Smooth muscle cell of the brain vasculature (primary cell): ENCODE measurements at places on chromosomes 12 and 14.

DNA sequence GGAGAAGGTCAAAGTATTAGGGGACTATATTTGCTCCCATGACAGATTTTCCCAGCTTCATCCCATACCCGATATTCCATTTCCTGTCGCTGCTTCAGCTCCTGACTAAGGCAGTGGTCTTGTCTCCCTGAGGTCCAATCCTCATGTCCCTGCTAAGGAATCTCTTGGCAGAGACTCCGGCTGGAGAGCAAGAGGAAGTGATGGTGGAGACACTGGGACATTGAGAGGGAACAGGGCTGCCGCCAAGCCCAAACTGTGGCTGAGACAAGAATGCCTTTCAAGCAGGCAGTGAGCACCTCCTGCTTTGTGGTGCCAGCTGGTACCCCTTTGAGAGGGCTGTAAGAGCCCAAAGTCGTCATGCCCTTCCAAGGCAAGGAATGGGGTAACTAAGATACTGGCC lies 5.5 kb downstream of the SP7 start:
- no peak for DNase-seq

GRCh38 chr14:31884776-31885379 lies 192.2 kb upstream of the ARHGAP5 start:
- DNase-seq = no peak

- no peak for DNase-seq
These were observed 12.5 kb downstream of the RTL1 start for GRCh38 chr14:100891051-100891450.

GRCh38 chr12:63857771-63858670 lies 13.5 kb downstream of the SRGAP1 start:
- no peak for DNase-seq

GRCh38 chr12:65741656-65742017 lies 82.6 kb upstream of the HMGA2 start:
- DNase-seq = no peak

DNA sequence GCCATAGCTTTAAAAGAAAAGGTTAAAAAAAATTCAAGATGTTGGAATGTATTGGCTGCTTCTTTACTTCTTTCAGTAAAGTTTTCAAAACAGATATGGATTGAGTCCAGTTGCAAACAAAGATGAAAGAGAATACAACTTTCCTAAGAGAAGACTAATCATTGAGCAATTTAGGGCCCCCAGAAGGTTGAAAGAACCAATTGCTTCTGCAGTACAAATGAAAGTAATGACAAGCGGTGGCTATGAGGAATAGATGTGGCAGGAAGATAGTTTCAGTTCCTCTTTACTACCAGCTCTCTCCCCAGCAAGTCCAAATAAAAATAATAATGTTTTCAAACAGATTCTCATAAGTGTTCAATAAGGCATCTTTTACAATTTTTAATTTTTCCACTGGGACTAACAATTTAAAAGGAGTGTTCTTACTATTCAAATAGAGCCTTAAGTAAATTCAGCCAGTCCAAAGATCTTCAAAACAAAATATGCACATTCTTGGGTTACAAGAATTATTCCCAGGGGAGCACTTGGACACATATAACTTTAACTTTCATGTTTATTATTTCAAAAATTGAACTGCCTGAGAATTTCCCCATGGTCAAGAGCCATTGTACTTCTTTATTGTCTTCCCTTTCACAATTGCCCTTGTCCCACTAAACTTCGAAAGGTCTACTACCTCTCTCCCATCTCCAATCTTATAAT lies 62.3 kb upstream of the PPP1R12A start:
- peak; percentile 20 for DNase-seq

DNA sequence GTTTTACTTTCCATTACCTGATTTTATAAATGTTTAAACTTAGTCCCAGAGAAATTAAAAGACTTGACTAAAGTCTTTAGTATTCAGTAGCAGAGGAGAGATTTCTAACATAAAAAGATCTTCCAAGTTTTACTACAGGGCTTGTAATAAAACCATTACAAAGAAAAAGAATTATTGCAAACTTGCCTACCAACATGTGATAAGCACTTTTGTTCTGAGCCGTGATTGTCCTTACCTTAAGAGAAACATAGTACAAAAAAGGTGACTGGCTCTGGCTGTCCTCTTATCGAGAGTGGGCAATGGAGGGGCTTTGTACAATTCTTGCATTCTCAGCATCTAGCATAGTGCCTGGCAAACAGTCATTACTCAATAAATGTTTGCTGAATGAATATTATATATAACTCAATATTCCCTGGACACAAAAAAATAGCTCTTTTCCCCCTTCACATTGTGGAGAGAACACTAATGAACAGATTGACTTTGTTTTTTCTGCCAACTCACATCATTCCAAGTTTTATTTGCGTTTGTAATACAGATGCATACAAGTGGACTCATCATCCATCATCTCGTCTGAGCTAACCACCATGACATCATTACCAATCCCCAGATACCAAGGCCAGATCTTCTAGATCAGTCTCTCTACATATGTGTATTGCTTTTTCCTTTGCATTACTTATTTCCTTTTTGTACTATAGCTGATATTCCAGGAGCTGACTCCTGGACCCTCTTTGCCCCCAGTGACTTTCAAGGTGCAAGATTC lies 192.8 kb upstream of the EEA1 start:
- no peak for DNase-seq
